ENCODE measurements at places on chromosomes 1 and 21. TPM values are rescaled to one million over a fixed set of nuclear protein-coding genes. Genes with fewer than 3 reads are reported as not detected.

Gene PLK3
- polyA plus RNA-seq = 4.9 TPM

Gene ERICH3
- 2.3 TPM for polyA plus RNA-seq

Gene FOXJ3
- 44.2 TPM for polyA plus RNA-seq

Gene DNAJC28
- polyA plus RNA-seq = 0.85 TPM

Gene TRIM17
- 0.61 TPM for polyA plus RNA-seq

Gene S100A7
- polyA plus RNA-seq = not detected

Gene HCRTR1
- not detected for polyA plus RNA-seq

Gene COPA
- 173 TPM for polyA plus RNA-seq

Gene C1orf141
- polyA plus RNA-seq = not detected

Gene CFAP298
- polyA plus RNA-seq = 94.2 TPM

Gene F13B
- polyA plus RNA-seq = not detected

Gene CSMD2
- polyA plus RNA-seq = 7.8 TPM

Gene ADCY10
- not detected for polyA plus RNA-seq

Gene DNAJC6
- polyA plus RNA-seq = 59.0 TPM

Gene RIMS3
- 135 TPM for polyA plus RNA-seq

Gene CLCA2
- polyA plus RNA-seq = 0.17 TPM

Gene PEX11B
- 35.4 TPM for polyA plus RNA-seq

Gene VWA5B1
- polyA plus RNA-seq = 0.14 TPM

Gene PEX19
- polyA plus RNA-seq = 83.1 TPM

Gene OR2M3
- not detected for polyA plus RNA-seq

Gene PGLYRP3
- not detected for polyA plus RNA-seq

Gene CFAP74
- polyA plus RNA-seq = 0.93 TPM

Gene SMIM1
- polyA plus RNA-seq = 5.6 TPM

Gene SELENON
- 118 TPM for polyA plus RNA-seq

Gene ELF3
- 2.6 TPM for polyA plus RNA-seq

Gene SELENBP1
- polyA plus RNA-seq = 29.0 TPM

Gene SYNJ1
- polyA plus RNA-seq = 15.5 TPM

Gene B3GALT2
- 2.3 TPM for polyA plus RNA-seq

Gene SELL
- polyA plus RNA-seq = 4.7 TPM

Gene ALG6
- polyA plus RNA-seq = 8.4 TPM

Gene RYR2
- polyA plus RNA-seq = 1.2 TPM

Gene ERMAP
- 4.9 TPM for polyA plus RNA-seq

Gene CDK18
- 73.1 TPM for polyA plus RNA-seq

Gene CATSPERE
- 0.25 TPM for polyA plus RNA-seq

Data from brain (organoid and tissue), 16 donors.